ENCODE measurements at places on chromosomes 16 and 17.

DNA sequence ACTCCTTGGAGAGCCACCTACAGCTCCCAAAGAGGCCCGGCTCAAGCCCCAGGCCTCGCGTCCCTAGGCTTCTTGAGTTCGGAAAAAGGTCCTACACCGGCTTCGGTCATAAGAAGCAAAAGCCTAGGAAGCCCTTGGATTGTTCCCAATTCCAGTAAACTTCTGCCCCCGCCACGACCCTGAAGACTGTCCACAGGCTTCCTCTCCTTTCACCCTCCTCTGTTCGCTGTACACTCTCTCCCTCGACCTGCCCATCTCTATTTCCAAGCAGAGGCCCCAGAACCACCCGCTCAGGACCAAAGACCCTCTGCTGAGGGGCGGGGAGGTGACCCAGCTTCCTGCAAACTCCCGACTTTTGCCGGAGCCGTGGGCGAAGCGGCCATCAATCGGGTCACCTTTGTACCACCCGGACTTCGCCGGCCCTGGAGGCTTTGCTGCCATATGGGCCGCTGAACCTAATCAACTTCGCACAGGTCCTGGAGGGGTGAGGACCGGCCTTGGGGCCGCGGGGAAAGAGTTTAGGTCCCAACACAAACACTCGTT is 2.7 kb downstream of the HOXB2 start:
- DNase-seq = no peak

GRCh38 chr17:50452630-50453300 is 15.9 kb downstream of the CHAD start:
- DNase-seq = no peak

GRCh38 chr16:68470461-68471150 is 22.3 kb upstream of the SMPD3 start:
- no peak for DNase-seq

GRCh38 chr17:81959362-81960129 is 1.4 kb downstream of the NOTUM start:
- DNase-seq = peak; percentile 57

GRCh38 chr16:56193951-56194726 is 2.9 kb downstream of the GNAO1 start:
- peak; percentile 98 for DNase-seq

GRCh38 chr16:57314161-57314785 is 29.8 kb upstream of the PLLP start:
- no peak for DNase-seq

DNA sequence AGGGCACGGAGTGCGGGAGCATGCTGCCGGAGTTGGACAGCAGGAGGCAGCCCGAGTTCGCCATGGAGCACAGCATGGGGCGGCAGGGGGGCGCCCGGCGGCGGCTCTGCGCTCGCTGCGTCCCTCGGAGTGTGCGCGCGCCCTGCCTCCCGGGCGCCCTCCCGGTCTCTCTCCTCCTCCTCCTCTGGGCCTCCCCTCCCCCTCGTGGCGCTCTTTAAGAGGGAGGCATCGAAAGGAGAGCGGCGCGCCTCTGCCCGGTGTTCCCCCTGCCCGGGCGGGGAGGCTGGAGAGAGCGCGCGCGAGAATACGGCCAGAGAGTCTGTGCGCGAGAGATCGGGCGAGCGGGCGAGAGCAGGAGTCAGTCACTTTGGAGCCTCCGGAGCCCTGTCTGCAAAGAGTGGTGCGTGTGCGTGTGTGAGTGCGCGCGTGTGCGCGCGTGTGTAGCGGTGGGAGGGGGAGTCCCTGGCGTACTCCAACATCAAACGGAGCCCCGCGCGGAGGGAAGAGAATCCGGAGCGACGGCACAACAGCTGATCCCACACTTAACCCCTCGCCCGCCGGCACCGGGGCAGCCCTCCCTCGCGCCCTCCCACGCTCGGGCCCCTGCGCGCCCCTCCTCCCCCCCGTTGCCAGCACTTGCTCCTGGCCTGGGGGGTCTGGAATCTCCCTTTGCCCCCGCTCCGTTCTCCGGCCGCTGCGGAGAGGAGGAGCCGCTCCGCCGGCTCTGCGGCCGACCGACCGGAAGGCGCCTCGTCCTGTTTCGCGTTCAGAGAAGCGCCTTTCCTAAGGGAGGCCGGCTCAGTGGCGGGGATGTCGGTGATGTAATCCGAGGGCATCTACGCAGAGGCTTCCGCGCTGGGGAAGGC is 108.9 kb downstream of the ENGASE start:
- peak; percentile 70 for DNase-seq

DNA sequence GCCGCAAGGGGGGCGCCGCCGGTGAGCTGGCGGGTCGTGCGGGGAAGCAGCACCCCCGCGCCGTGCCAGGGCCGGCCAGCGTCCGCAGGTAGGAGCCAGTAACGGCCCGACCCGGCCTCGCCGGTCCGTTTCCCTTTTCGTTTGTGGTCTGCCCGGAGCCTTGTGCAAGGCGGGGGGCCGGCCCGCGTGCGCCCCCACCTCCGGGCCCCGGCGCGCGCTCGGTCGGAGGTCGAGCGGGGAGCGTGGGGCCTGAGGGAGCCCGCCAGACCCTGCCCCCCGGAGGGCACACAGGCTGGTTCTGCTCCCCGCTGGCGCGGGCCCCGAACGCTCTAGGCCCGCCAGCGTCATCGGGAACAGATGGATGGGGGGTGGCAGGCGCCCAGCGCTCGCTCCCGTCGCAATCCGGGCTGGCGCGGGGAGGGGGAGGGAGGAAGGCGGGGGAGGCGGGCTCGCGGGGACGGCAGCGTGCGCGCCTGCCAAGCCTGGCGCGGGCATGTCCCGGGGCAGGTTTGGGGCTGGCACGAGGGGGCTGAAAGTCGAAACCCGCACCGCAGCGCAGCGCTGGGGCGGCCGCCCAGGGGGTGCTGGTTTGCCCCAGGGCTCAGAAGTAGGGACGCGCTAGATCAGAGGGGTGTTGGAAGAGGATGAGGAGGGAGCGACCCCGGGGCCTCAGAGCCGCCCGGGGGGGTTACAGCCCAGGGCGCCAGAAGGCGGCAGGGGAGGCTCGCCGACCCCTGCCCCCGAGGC is 1.5 kb upstream of the GSE1 start:
- peak; percentile 49 for DNase-seq

- DNase-seq = no peak
Measured at GRCh38 chr17:35757243-35757642, 3.4 kb upstream of the C17orf50 start.

GRCh38 chr17:78330570-78331224 is 29.2 kb downstream of the SOCS3 start:
- DNase-seq = no peak

- DNase-seq = no peak
Measured at GRCh38 chr16:49466529-49466831, 92.9 kb downstream of the C16orf78 start.

DNA sequence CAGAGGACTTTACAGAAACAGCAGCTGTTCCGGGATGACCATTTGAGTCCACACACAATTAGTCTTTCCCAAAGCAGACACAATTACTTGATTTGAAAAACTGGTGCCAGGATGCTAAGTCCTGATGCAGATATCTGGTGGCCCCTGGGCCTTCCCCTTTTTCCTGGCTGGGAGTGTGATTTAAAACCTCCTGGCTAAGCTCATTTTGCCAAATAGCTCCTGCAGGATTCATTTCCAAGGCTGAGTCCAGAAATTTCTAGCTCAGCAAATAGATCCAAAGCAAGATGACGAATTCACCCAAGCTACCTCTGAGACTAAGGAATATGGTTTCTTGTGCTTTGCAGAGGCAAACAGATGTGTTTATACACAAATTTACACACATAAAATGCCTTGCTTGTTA is 422.2 kb downstream of the CA10 start:
- no peak for DNase-seq

DNA sequence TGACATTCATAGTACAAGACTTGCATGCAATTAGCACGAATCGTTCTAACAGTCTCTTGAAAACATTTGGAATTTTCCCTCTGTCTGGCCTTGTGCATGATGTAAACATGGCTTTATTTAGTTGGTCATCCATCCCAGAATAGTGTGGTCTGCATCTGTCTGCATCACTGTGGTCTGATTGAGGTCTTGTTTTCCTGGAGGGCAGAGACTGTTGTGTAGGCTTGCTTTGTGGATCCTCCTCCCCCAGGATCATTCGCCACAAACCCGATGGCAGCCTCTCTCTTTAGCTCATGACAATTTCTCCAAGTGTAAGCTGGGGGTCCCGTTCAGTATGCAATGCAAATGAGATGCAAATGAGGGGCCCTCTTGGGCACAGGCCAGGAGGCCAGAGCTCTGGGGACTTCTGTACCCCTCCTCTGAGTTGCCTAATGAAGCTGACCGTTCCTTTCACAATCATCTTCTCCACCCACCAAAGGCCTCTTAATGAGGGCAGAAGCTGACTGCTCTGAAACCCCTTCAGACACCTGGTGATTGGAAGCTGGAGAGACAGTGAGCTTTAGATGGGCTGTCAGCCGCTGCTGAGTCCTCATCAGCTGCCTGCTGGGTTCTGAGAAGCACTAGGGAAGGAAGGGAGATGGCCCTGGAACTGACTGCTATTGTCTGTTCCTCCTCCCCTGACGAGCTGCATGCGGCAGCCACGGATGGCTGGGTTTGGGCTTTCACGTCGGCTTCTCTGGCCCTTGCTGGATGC is 201.2 kb upstream of the CACNG3 start:
- DNase-seq = no peak

GRCh38 chr17:10219193-10219592 is 20.8 kb upstream of the GAS7 start:
- DNase-seq = no peak

- no peak for DNase-seq
Measured at GRCh38 chr16:57513371-57514102, 22.8 kb downstream of the CCDC102A start.

- peak; percentile 29 for DNase-seq
Measured at GRCh38 chr17:68057531-68057952, 22.0 kb downstream of the KPNA2 start.

DNA sequence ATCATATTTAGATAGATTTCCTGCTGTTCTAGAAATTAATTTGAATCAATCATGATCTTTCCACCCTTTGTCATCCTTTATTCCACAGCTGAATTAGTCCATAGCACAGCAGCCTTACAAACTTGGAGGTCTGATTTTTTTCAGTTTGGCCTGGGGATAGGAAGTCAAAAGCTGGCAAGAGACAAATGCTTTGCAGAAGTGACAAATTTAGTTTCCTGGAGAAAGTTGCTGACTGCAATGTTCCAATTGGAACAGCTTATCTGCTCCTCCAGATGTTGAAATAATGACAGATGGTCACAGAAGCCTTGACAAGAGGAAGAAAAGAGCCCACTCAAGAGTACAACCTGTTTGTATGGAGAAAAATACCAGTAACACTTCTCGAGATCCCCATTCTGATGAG is 1276.1 kb upstream of the CDH8 start:
- DNase-seq = peak; percentile 21

GRCh38 chr17:19379361-19380065 is 1.2 kb downstream of the MAPK7 start:
- DNase-seq = no peak

DNA sequence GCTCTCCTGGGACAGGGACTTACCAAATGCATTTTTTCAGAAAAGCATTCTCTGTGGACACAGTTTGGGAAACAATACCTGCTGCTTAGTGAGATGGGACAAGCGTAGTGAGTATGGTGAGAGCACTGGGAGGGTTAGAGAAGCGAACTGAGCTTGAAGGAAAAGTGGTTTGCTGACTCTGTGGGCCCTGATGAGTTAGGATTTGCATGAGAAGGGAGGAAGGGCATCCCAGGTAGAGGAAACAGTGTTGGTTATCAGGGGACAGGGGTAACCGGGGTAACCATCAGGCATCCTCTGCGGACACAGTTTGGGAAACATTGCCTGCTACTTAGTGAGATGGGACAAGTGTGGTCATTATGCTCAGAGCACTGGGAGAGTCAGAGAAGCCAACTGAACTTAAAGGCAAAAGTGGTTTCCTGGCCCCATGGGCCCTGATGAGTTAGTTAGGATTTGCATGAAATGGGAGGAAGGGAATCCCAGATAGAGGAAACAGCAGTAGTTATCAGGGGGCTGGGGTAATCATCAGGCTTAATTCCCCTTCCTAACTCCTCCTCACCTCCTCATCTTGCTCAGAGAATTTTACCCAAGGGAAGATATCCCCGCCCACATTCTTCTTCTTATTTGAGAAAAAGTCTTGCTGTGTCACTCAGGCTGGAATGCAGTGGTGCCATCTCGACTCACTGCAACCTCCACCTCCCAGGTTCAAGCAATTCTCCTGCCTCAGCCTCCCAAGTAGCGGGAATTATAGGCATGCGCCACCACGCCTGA is 319.3 kb downstream of the RBFOX1 start:
- DNase-seq = no peak

GRCh38 chr17:9367156-9367555 is 208.5 kb downstream of the STX8 start:
- DNase-seq = no peak
